GM06990 (cell line): ENCODE measurements at places on chromosomes 7 and 10.

DNA sequence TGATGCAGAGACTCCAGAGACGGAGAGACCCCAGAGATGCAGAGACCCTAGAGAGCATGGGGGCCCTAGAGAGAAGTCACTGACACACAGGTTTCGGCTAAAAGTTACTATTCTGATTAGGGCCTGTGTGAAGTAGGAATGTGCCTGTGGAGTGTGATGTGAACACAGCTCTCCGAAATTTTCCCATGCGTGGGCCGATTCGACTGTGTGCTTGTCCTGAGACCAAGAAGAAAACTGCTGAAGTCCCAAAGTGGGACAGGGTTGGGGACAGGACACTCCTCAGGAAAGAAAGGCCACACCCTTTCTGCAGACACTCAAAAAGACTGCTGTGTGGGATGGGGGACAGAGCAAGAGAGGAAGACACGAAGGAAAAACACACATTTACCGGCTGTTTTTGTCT, 533.5 kb downstream of the PTPRN2 start:
- no peak for DNase-seq

- DNase-seq, result peak; percentile 29
These were observed 617.2 kb downstream of the AUTS2 start for GRCh38 chr7:70215491-70215890.

- peak; percentile 5 for DNase-seq
These were observed 178.3 kb downstream of the CDCA7L start for GRCh38 chr7:21767300-21767900.

- no peak for DNase-seq
These were observed 116.8 kb downstream of the LHPP start for GRCh38 chr10:124578231-124579010.

- DNase-seq, result no peak
These were observed 23.9 kb upstream of the ZMIZ1 start for GRCh38 chr10:79044846-79045245.

DNA sequence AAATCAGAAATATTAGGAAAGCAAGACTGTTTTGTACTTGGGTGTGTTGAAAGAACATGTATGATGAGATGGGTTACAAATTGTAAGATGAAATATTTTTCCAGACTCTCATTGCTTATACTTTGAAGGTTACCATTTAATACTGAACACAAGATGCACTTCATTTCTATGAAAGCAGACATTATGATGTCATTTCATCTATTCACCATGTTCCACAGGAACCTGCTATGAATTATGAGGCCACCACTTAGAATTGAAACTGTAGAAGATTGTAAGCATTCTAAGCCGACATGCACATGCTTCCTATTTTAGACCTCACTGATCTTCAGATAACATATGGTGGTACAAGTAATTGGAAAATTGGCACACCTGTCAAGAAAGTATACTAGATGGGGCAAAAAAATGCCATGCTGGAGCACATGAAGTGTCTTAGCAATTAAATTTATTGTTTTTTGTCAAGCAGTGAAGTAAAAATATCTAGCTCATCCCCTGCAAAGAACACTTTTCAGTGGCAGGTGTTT, 195.0 kb downstream of the PHF14 start:
- no peak for DNase-seq

GRCh38 chr10:128971374-128972035, 495.5 kb upstream of the MGMT start:
- DNase-seq, result no peak

- no peak for DNase-seq
These were observed 66.8 kb downstream of the LANCL2 start for GRCh38 chr7:55431898-55432297.

DNA sequence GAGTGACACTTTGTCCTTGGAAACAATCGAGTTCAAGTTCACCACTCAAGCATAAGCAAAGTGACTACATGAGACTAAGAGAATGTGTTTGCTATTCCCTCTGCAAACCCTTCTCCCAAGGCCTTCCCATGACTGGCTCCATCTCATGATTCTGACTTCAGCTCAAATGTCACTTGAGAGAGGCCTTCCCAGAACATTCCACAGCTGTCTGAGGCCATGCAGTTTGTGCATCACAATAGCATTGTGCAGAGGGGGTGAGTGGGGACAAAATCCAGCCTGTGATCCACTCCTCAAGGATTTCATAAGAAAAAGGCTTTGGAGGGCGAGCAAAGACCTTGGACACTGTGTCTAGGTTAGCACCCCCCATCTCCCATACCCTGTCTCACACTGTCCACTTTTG, 6.9 kb upstream of the LRMDA start:
- DNase-seq, result no peak

- DNase-seq, result no peak
These were observed 729.4 kb upstream of the C7orf33 start for GRCh38 chr7:147861058-147861716.

GRCh38 chr7:141701489-141702046, 398 bp downstream of the DENND11 start:
- peak; percentile 79 for DNase-seq

- DNase-seq, result no peak
These were observed 382.6 kb downstream of the LRMDA start for GRCh38 chr10:75814014-75814413.

DNA sequence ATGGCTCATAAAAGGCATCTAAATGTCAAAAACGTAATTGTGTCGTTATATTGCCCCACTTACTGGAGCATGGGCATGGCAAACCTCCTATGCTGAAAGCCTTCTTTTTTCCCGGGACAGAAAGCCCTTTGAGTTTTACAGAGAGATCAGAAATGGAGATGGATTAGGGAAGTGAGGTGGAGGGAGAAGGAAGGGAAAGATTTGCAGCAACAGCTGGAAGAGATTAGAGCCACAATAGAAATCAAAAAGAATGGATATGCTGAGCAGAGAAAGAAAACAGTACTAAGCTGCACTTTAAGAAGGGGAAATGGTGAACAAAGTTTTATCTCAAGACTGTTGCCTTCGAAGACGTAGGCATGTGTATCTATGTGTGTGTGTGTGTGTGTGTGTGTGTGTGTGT, 97.2 kb upstream of the PCGF5 start:
- no peak for DNase-seq

DNA sequence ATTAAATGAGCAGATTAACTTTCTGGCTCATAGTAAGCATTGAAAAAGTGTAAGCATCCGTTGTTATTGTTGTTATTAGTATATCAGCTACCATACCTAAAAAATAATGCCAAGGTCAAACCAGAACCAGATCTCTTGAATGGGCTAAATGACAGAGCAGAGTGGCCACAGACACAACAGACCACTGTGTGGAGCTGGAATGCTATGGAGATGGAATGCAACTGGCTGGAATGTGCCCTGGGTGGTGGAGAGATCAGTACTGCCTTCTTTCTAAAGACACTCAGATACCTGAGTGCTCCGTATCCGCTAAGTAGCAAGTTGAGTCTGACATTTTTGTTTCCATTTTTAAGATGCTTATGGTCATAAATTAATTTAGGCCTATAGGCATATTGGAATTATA, 20.5 kb upstream of the DNAJB12 start:
- DNase-seq, result no peak

GRCh38 chr7:99102361-99102760, 41.5 kb downstream of the SMURF1 start:
- no peak for DNase-seq

GRCh38 chr7:16369855-16370254, 51.5 kb downstream of the CRPPA start:
- DNase-seq, result no peak

DNA sequence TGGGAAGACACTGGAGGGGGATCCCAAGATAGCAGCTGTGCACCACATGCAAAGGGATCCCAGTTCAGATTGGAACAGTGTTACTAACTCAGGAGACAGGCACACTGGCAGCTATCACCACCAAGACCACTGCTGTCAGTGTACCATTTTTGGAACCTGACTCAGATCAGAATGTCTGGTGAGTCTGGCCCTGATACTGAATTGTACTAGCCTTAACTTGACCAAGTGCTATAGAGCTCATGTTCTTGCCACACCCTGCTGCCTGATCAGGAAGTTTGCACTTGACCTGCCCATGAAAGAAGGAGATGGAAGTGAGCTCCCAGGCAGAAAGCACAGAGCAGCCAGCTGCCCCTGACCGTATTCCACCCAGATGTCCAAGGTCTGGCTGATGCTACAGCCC, 4.8 kb upstream of the PRRT4 start:
- no peak for DNase-seq

GRCh38 chr7:112777406-112777805, 12.8 kb downstream of the TMEM168 start:
- DNase-seq, result no peak
